Karpas-422 (cell line): ENCODE measurements at places on chromosomes 6 and 20.

GRCh38 chr6:90066697-90067096 is 172.4 kb downstream of the GJA10 start:
- no peaks in the 10 kb centered on the region for H3K4me1 ChIP-seq
- no peaks in the 10 kb centered on the region for H3K36me3 ChIP-seq
- H3K27ac ChIP-seq = no peak overlapping the region
- no peak overlapping the region for H3K4me3 ChIP-seq

DNA sequence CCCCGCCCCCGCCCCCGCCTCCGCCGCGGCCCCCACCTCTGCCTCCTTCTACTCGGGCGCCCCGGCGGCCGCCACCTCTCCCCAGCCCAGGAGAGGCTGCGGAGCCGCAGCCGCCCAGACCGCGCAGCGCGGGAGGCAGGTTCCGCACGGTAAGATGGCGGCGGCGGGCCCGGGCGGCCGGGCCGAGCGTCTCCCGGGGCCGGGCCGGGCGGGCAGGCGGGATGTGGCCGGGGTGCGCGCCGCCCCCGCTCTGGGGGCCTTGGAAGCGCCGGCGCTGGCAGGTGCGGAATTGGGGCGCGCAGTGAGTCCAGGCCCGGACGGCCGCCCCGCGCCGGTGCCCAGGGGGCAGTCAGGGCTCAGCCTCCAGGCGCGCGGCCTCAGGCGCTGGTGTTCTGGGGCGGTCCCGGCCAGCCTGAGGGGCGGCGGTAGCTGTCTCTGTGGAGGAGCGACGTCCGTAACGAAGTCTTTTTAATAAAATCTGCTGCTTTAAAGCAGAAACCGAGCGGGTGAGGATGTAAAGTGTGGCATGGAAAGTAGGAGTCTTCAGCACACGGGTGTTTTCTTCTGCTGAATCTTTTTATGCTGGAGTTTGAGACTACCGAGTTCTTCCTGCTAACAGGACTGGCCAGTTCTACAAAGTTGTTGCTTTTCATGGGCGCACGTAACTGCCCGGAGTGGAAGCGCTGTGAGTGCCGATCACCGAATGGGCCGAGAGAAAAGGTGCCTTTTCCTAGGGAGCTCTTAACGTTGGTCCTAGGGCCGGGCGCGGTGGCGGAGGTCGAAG is at the start of gene GID8:
Gene GID8 (plus strand): TSS at position 43 of the 784 bp plus-strand sequence. CDS start 3,356 bp downstream, outside the sequence.
- H3K4me1 ChIP-seq = peaks cover 48% of the 10 kb centered on the region
- DNase-seq = peak; percentile 74
- H3K36me3 ChIP-seq = peaks cover 33% of the 10 kb centered on the region; the same call in 1 of the 2 replicates
- peak within 1 kb of the TSS; percentile 77 for H3K27ac ChIP-seq
- peak within 1 kb of the TSS; percentile 96 for H3K4me3 ChIP-seq
- H3K27me3 ChIP-seq = no peaks in the 10 kb centered on the region

DNA sequence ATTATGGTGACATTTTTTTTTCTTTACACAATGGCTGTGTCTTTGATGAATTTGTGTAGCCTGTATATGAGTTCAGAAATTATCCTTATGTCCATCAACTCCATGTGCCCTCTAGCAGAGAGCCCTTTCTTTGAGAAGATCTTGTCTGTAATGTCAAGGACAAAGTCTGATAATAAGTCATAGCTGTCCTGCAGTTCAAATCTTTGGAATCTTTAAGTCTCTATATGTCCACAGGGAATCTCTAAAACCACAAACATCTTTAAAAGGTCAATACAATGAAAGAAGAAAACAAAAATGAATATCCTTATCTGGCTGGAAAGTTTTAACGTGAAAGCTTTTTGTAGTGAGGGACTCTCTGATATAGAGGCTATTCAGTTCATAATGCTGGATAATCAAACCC is 16.9 kb upstream of the TMEM14A start:
- no peaks in the 10 kb centered on the region for H3K27me3 ChIP-seq
- H3K4me3 ChIP-seq = no peak overlapping the region
- no peak for DNase-seq
- H3K4me1 ChIP-seq = peaks cover 7% of the 10 kb centered on the region
- H3K36me3 ChIP-seq = no peaks in the 10 kb centered on the region

DNA sequence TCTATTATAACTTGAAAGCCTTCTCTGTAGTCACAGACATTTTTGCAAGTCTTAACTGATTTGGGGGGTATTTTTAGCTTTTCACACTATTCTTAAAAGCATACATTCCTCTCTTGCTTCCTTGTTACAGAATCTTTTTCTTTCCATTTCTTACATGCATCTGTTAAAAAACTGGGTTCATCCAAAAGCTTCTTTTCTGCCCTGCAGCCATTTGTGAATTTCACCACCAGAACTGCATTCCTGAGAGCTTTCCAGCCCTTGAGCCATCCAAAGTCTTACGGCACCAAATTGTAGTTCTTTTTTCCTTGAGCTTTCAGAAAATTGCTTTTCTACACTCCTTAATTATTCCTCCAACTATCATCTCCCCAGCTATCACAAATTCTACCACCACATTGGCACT is 19.7 kb upstream of the GSTA4 start:
- H3K4me3 ChIP-seq = no peak overlapping the region
- H3K4me1 ChIP-seq = no peaks in the 10 kb centered on the region
- DNase-seq = no peak

DNA sequence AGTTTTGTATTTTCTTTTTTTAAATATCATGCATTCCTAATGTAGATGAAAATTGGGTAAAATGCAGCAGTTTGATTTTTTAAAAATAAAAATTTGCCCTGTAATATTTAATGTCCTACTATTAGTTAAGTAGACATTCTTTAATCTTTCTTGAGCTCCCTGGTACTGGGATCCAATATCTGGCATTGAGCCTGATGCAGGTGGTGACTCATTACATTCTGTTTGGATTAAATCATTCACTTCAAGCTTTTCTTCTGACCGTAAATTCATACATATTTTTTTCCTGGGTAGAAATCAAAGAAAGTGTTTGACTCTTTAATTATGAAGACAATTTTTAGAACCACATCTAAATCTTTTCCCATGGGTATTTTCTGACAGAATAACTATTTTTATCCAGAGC is 768.8 kb upstream of the SLC35B3 start:
- no peaks in the 10 kb centered on the region for H3K4me1 ChIP-seq
- no peaks in the 10 kb centered on the region for H3K27me3 ChIP-seq
- DNase-seq = no peak
- H3K27ac ChIP-seq = no peak overlapping the region
- H3K36me3 ChIP-seq = no peaks in the 10 kb centered on the region

GRCh38 chr6:96151707-96152106 is 135.9 kb downstream of the FUT9 start:
- DNase-seq = no peak
- no peaks in the 10 kb centered on the region for H3K27me3 ChIP-seq
- no peaks in the 10 kb centered on the region for H3K4me1 ChIP-seq
- H3K27ac ChIP-seq = no peak overlapping the region

GRCh38 chr6:142605922-142606485 is 304.2 kb downstream of the ADGRG6 start:
- H3K27ac ChIP-seq = no peak overlapping the region
- H3K36me3 ChIP-seq = no peaks in the 10 kb centered on the region
- H3K27me3 ChIP-seq = no peaks in the 10 kb centered on the region
- no peaks in the 10 kb centered on the region for H3K4me1 ChIP-seq

- H3K27me3 ChIP-seq = no peaks in the 10 kb centered on the region
- no peak overlapping the region for H3K4me3 ChIP-seq
- no peak overlapping the region for H3K27ac ChIP-seq
- H3K4me1 ChIP-seq = peaks cover 13% of the 10 kb centered on the region
Measured at GRCh38 chr6:145892026-145892425, 72.1 kb downstream of the SHPRH start.

GRCh38 chr6:49453221-49453620 is 9.8 kb downstream of the MMUT start:
- H3K27me3 ChIP-seq = no peaks in the 10 kb centered on the region
- H3K27ac ChIP-seq = no peak overlapping the region
